ENCODE measurements at places on chromosomes 6 and 20.

- no peak for DNase-seq
Observed at GRCh38 chr20:10857352-10858070, 183.7 kb upstream of the JAG1 start.

DNA sequence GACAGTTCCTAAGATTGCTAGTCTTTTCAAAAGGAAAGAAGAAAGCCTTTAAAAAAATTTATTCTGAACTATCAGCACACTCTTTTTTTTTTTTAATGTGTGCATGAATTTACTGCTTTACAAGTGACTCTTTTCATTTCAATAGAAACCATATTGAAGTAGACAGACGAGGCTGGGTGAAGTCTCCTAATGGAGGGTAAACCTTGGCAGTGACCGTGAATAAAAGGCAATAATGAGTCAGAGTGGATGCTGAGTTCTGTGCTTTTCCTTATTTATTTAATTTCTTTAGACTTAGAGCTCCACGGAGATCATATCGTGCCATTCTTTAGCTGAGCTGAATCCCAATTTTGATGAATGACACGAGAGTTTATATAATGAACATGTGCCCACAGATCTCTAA lies 196.9 kb downstream of the PRL start:
- no peak for DNase-seq

DNA sequence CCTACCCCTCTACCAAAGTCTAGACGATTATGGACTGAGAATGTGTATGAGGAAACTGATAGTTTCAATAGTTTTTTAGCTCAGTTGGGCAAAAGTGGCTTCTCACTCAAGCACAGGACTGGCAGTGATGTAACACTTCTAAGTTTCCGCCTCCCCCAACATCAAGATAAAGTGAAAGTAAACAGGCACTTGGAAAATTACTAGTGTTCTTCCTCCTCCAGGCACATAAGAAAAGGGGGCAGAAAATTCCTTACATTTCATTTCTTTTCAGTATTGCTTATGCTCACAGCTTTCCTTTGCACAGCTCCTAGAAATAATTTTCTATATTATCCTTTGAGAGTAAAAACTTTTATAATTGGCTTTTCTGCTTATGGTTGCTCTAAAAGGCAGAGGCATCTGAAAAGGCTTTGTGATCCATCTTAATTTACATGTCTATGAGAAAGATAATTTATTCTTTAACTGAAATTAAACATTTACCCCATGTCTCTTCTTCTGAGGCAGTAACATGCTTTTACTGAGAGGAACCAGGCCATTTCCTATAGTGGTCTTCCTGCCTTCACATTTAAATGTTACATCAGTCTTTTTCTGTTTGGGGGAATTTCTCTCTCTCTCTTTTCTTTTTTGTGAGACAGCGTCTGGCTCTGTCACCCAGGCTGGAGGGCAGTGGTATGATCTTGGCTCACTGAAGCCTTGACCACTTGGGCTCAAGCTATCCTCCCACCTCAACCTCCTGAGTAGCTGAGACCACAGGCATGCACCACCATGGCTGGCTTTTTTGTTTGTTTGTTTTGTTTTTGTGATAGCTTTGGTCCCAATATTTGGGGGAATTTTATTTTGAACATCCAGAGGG lies 65.0 kb upstream of the EEF1A1 start:
- peak; percentile 70 for DNase-seq

- no peak for DNase-seq
Observed at GRCh38 chr20:51399006-51399890, 143.3 kb downstream of the NFATC2 start.

- no peak for DNase-seq
Observed at GRCh38 chr6:380234-381218, 11.0 kb upstream of the IRF4 start.

- no peak for DNase-seq
Observed at GRCh38 chr20:48606172-48606840, 221.5 kb downstream of the PREX1 start.

DNA sequence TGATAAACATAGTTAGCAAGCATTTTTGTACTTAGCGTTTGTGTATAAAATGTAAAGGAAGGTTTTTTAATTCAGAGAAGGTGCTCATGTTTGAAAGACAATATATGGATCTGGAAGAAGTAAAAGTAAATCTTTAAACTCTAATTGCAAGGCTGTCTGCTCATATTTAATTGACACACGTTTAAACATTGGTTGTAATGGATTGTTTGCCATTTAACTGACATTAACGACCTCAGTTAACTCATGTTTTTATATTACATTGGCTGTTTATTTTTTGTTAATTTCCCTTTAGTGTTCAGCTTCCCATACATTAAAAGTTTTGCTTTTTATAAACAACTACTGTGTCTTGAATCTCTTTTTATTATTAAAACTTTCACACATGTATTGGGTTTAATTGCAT lies 208.1 kb downstream of the ARID1B start:
- DNase-seq: no peak

GRCh38 chr6:134247844-134248580 lies 69.9 kb downstream of the SGK1 start:
- DNase-seq: no peak

- DNase-seq: no peak
Observed at GRCh38 chr20:52539891-52540290, 348.3 kb upstream of the ZFP64 start.

DNA sequence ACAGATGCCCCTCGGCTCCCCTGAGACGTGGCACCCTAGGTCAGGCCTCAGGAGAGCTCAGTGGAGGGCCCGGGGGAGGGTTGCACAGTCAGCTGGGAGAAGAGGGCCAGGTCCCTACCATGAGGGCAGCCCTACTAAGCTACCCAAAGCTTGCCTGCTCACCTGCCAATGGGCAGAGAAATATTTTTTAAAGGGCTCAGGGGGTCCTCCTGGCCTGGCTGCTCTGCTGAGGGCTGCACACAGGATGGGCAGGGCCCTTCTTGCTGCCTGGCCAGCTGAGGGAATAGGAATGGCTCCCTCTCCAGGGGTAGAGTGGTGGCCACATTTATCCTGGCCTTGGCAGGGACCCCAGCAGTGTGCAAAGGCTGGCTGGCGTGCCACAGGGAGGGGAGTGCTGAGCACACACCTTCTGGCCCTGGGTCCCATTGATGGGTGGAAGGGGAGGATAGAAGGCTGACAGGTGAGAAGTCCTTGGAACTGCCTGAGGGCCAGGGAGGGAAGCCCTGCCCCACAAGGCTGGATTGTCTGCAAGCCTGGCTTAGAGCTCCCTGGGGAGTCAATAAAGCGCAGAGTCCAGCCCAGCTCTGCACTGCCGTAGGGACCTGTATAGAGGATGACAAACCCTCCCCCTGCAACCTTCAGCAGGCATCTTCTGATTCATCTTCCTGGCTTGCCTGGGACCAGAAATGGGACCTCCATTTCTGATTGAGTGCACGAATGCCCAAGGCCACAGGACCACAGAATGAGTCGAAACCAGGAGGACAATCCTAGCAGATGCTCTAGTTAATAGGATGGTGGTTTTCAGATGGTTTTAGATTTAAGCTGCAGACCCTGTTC lies 62.1 kb downstream of the NOL4L start:
- DNase-seq: peak; percentile 45

- no peak for DNase-seq
Observed at GRCh38 chr20:35055445-35056276, 36.9 kb downstream of the TRPC4AP start.

GRCh38 chr20:50285376-50286173 lies 94.9 kb downstream of the CEBPB start:
- DNase-seq: peak; percentile 88

DNA sequence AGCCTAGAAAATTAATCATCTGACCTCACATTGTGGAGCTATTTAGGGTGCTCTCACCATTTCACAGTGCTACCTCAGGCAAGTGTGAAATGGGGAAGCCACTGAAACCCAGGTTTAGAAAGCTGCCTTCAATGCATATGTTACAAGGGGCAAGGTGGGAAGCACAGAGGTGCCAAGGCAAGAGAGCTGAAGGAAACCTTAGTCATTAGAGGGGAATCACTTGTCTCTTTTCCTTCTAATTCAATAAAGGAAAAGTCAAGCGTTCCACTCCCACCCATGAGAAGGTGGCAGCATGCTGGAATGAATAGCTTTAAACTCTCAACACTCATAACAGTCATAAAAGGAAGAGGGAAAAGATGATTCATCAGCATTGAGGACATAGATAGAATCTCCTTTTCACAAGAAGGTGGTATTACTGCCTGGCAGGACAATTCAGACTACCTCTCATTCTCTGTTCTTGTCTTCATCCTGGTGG lies 251.9 kb upstream of the IRAK1BP1 start:
- DNase-seq: peak; percentile 52

DNA sequence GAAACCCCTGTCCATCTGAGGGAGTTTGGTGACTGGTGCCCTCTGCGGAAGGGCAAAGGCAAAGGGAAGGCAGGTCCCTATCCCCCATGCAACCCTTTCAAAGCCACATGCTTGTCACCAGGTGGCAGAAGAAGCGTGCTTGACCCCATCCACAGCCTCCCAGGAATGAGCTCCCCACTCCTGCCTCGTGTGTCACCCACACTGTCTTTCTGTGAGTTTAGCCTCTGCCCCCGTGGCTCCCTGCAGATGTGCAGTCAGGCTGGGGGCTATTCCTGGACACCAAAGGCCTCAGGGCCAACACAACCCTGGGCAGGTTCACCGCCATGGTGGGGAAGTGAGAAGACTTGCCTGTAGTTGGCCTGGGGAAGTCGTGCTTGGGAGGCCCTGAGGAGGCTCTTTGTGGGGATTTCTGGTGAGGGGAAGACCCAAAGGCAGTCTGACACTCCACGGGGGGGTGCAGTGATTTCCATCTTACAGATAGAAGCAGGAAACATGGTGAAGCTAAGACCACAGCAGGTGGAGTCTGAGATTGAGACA lies 16.6 kb upstream of the PCMTD2 start:
- DNase-seq: no peak

DNA sequence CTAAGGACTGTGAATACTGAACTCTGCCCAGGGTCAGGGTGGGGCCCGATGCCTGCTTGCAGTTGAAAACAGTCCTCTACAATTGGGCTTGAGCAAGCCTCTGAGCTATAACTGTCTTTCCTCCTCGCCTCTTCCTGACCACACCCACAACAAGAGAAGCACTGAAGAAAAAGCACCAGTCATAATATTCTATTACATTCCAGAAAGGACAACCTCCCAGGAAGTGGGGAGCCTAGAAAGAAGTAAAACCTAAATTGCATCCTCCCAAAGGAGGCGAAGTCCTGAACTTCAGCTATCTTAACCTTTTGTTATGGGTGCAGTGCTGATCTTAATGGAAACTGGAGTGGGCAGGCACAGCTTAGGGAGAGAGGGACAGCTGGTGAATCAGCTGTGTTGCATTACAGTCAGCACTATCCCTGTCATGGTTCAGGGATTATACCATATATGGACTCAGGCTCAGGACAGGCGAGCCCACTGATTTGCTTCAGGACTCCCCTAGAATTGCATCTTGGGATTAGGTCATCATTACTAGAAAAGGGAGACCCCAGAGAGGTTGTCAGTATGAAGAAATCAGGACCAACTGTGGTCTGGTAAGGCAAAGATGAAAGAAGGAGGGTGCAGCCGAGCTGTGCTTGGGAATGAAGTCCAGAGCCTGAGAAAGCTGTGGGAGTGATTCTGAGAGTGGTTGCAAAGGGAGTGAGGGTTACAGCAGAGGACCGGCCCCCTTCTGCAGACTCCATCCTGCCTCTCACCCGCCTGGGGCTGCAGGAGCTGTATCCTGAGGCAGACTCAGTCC lies 18.3 kb upstream of the TRAM2 start:
- peak; percentile 87 for DNase-seq

- no peak for DNase-seq
Observed at GRCh38 chr20:61935926-61936700, 129.6 kb downstream of the TAF4 start.

GRCh38 chr6:11730641-11731040 lies 48.0 kb downstream of the ADTRP start:
- DNase-seq: no peak

DNA sequence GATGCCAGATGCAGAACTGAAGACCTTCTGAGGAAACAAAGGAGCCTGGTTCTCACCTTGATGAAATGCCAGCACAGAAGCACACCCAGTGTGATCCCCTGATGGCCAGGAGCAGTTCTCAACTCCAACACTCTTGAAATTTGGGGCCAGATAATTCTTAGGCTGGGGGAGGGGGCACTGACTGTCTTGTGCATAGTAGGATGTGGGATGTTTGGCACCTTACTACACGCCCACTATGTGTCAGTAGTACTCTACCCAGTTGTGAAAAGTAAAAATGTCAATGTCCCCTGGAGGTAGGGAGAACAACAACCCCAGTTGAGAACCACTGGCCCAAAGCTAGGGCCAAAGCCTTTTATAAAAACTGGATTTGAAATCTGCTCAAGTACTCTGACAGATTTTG lies 398.3 kb upstream of the ARID1B start:
- DNase-seq: no peak

DNA sequence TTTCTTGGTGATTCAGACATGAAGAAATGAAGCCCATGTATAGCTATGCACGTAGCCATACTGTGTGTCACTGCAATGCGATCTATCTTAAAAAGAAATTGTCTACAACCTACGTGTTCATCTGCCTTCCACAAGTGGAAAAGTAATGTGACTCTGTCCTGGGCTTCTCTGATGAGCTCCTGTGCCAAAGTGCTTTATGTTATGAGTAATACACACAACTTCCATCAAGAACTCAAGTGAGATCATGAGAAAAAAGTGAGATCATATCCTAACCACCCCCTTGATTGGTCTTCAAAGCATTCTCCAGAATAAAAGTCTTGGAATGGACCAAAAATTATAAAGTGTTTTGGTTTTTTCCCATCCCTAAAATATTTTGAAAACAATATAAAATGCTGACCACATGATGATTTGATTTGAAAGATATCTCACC lies 114.3 kb downstream of the DST start:
- peak; percentile 98 for DNase-seq

DNA sequence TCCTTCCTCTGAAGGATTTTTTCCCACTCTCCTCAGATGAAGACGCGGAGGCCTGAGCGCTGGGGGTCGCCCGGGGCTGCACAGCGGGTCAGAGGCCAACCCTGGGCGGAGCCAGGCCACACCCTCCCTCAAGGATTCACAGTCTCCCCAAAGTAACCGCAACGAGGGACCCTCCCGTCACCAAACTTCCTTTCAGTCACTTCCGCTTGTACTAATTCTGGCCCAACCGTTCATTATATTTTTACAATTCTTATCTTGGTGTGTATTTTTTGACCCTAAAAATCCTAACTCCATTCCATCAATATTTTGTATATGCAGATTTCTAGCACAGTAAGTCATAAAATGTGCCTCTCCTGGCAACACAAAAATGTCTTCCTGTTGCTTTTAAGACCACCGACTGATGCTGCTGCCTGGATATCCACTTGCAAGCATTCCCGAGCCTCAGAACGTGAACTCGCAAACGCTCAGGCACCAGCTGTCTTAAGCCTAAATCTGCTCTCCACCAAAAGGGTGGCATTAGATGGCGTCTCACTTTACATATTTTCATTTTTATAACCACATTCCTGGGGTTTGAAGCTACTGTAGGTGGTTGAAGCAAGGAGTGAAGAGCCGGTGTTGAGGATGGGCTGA lies 128.0 kb downstream of the DLL1 start:
- DNase-seq: no peak

Data from HFFc6 (cell line).